ENCODE measurements at places on chromosomes 16 and 17. TPM values are rescaled to one million over a fixed set of nuclear protein-coding genes. Genes with fewer than 3 reads are reported as not detected.

Gene GPR142
- total RNA-seq, result not detected

DNA sequence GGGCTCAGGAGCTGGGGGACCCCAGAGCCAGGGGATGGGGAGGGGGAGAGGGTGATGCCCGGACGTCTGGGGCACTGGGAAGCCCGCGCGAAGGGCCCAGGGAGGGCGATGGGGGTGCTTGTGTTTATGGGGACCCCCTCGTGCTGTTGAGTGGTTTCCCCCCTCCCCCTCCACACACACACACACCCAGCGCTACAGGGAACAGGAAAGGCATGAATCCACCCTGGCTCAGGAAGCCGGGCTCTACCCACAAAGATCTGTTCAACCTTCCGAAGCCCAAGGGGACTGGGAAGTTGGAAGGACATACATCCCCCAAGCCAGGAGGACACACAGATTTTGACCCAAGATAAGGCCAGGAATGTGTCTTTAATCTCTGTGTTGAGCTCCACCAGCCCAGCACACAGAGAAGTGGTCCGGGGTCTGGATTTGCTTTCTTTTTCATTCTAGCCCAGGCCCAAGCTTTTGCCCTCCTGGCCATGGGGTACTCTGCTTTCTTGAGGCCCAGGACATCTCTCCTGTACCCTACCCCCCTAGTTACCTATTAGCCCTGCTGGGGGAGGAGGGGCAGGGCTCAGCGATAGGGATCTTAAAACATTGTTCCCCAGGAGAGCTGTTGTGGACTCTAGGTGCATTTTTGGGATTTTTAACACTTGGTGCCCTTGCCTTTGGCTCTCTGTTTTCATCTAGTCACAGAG is 1.2 kb downstream of the UBALD2 start:
- no peak for DNase-seq

GRCh38 chr16:10938796-10939648 is 3.2 kb downstream of the DEXI start:
- no peak for DNase-seq

DNA sequence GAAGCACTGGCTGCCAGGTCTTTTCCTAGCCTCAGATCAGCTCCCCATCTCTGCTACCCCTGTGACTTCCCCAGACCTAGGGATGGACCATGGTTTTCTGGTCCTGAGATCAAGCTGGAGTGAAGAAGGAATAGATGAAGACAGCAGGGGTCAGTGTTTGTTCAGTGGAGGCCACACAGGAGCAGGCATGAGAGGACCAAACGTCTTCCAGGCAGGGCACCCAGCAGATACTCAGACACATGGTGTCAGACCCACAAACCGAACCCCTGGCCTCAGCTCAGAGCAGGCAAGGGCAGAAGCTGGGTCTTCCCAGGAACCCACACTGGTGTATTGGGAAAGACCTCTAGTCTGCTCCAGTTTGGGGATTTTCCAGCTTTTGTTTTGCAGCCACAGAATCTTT is 189.7 kb downstream of the IRX5 start:
- DNase-seq, result no peak

DNA sequence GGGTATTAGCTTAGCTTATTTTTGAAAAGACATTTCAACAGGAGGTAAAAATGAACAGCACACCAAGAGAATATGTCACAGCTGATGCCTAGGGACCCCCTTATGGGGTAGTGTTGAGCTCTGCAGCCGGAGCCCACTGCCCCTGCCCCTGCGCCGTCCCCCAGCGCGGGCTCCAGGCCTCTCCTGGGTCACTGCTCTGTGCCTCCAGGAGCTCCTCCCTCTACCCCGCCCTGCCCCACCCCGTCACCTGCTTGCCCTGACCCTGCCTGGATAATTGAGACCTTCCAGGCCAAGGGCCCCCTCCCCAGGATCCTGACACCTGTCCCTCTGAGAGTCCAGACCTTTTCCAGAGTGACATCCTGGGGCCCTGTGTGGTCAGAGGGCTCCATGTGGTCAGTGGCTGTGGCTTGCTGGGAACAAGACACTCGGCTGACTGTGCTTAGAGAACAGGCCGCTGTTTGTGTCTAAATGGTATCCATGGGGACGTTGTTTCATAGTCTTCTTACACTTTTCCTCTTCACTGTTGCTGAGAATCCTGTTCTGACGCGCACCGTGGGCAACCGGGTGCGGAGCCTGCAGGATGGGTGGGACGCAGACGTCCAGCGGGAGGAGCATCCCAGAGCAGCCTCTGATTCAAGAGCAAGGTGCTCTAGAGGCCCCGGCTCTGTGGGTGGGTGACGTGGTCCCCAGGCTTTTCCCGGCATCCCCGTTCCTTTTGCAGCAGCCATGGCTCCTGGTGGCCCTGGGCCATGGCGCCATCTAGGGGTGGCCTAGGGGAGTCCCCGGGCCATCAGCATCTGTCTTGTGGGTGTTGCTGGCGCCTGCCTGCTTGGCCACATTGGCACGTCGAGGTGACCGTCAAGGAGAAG is 20.0 kb upstream of the WFIKKN1 start:
- DNase-seq, result no peak

DNA sequence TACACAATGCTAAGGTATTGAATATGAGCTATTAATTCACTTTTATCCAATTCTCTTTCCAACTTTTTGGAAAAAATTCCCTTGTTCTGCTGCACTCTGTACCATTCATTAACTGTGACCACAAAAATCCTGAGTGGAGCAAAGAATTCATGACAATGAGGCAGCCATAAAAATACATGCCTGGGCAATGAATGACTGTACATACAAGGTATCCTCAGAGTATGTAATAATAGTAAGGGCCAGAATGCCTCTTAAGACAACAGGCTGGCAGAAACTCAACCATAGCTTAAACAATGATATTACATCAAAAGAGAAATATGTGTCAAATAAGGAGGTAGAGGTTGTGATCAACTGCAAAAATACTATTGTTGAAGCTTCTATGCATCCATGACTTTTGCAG is 74.7 kb upstream of the CA10 start:
- peak; percentile 15 for DNase-seq

- DNase-seq, result no peak
These were observed 32.8 kb downstream of the DHX38 start for GRCh38 chr16:72126429-72126765.

- no peak for DNase-seq
These were observed 4.5 kb downstream of the NPTX1 start for GRCh38 chr17:80471922-80472321.

- DNase-seq, result no peak
These were observed 46.4 kb downstream of the SLC47A1 start for GRCh38 chr17:19579867-19580565.

DNA sequence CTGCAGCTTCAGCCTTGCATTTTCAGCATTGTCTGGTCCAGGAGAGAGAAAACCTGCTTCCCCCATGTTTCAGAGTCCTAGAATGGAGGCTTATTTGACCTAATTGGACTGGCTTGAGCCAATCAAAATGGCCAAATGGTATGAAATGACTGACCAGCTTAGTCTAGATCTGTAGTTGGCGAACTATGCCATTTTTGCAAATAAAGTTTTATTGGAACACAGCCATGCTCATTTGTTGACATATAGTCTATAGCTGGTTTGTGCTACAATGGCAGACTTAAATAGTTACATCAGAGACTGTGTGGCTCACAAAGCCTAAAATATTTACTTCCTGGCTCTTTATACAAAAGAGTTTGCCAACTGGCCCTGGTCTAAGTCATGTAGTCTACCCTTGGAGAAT is 180.8 kb downstream of the HS3ST3B1 start:
- DNase-seq, result no peak

Gene ACE
- total RNA-seq, result 1.0 TPM

Gene NDRG4
- 22.2 TPM for total RNA-seq

DNA sequence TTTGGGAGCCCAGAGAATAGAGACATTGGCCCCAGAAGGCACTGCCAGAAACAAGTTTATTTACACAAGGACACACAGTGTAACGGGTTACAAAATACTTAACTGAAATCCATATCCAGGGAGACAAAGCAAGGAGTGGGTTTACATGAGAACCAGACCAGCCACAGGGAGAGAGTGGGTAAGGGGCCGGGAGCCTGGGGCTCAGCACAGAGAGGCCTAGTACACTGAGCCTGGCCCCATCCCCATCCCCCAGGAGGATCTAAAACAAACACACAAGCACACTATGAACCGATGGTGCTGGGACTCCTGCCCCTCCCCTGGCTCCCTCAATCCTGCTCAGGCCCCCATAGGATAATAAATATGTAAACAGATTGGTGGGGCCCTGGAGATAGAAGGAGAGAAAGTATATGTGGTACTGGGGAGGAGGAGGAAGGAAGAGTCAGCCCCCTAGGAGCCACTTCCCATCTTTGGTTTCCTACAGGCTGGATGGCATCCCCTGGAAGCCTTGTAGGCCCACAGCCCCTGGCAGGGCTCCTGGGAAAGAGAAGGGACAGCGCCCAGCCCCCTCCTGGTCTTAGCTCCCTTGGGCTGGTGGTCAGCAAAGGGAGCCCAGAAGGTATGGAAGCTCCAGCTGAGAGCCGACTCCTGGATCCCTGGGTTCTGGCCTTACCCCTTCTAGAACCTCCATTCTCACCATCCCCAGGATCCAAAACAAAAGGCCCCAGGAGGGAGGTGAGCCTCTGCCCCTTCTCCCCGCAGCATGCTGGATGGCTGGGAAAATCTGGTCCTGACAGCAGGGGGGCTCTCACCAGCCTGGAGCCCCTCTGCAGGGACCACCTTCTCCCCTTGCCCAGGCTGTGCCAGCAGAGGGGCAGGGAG is 6.4 kb downstream of the G6PC3 start:
- no peak for DNase-seq
